ENCODE measurements at places on chromosomes 4 and X.

GRCh38 chrX:107207089-107207488 is 678 bp downstream of the DNAAF6 start:
- no peak for DNase-seq

DNA sequence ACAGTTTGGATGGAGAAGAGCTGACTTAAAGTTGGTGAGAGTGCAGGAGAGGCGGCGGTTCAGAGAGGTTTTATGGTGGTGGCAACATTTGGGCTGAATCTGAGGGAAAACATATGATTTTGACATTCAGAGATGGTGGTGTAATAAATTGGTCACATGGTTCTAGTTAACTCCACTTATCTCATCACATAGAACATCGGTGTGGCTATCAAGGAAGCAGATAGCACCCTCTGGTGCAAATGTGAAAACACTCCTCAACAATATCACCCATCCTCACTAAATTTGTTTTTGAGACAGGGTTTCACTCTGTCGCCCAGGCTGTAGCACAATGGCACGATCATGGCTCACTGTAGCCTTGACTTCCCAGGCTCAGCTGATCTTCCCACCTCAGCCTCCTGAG is 28.8 kb downstream of the SUPT20HL2 start:
- DNase-seq = no peak

DNA sequence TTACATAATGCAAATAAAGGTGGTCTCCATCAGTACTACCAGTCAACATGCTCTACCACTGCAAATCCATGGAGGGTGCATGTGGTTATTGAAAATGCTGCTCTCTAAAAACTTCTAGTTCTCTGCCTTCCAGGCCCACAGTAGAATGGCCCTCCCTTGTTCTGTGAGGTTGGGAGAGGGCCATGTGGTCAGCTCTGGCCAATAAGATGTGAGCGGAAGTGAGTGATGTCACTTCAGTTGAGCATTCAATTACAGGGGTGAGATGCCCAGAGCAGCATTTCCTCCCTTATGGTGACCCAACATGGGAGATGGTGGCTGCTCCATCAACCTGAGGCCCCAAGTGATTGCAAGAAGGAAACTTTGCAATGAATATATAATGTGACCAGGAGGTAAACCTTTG is 148.8 kb downstream of the CPEB2 start:
- no peak for DNase-seq

GRCh38 chr4:3781193-3781886 is 15.2 kb downstream of the ADRA2C start:
- no peak for DNase-seq

GRCh38 chrX:133185938-133186337 is 32.2 kb downstream of the TFDP3 start:
- DNase-seq = no peak

DNA sequence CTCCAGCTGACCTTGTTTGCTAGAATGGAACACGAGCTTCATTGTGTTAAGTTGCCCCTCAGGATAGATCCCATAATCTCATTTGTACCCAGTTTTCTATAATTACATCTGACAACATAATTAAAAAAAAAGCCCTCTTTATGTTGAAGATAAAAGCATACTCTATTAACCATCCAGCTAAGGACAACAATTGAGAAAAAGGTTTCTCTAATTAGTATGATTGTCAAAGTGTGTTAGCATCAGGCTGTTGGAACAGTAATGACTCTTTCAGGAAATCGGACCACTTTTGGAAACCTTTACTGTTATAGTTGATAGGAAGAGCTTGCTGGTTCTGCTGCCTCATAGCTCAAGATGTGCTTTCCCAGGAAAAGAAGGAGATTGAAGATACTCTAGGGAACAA is 172.6 kb downstream of the FHIP1A start:
- no peak for DNase-seq

GRCh38 chr4:53654300-53654758 is 63.0 kb upstream of the LNX1 start:
- peak; percentile 45 for DNase-seq

Measured in muscle of arm (tissue), 14 donors.